ENCODE measurements at places on chromosomes 2 and 18.

DNA sequence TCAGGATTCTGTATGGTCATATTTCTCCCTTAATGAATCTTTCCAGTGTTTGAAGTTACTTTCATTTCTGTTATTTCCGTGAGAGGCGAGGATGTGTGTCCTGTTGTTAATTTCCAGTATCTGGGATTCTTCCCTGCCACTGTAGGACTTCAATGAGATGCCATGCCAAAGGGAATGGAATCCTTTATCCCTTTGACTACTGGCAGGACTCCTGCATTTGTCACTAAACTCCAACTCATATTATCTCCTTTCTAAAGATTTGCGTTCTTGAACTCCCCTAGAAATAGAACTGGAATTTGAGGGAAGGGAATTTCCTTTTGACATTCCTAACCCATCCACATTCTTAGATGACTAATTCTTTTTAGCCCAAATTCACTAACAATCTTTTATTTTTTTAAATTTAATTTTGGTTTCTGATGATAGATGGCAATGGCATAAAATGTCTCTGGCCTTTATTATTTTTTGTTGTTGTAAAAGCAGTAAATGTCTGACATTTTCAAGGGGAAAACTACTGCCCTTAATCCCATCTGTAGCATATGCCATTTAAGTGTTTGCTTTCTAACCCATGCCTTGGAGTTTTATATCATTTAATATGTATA, 87.8 kb upstream of the EML6 start:
- DNase-seq, result no peak

- no peak for DNase-seq
These were observed 1814.7 kb upstream of the CELF4 start for GRCh38 chr18:39380186-39380725.

DNA sequence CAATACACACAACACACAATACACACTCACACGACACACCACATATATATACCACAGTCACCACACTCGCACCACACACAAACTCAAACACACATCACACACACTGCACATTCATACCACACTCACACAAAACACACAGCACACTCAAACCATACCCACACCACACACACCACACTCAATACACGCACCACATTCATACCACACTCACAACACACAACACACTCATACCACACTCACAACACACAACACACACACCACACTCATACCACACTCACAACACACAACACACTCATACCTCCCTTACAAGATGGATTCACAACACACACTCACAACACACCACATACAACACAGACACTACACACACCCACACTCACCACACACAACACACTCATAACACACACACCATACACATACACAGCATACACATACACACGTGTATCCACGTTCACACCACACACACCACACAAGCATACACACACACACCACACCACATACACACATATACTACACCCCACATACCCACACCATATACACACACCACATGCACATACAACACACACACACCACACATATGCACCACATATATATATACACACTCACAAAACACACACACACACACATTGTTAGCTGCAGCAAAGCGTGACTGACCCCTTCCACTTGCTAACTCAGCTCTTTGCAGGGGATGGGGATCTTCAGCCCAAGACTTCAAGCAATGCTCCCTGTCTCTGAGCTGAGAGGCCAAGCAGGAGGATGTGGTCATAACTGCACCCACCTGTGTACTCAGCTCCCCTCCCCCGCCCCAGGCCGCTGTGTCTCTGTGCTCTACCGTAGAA, 59.0 kb downstream of the SDC1 start:
- DNase-seq, result no peak

DNA sequence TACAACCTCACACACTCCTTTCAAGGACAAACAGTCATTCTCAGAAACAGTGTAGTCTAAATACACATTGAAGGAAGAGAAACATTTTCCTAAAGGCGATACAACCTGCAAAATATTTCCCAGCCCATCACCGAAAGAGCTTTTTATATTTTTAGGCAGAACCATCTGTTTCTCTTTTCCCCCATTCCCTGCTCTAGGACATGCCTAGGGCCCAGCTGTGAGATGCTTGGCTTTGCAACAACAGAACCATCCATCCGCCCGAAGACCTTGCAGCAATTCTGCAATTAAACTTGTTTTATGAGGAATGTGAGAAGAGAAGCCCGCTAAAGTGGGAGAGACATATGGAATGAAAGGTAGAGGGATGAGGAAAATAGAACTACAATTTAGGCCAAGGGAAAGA, 105.6 kb upstream of the RFX8 start:
- DNase-seq, result no peak

GRCh38 chr2:232538671-232539070, 821 bp upstream of the CHRNG start:
- no peak for DNase-seq

Data from ureter (tissue), 1 donor.